ENCODE measurements at places on chromosomes 12 and 14.

DNA sequence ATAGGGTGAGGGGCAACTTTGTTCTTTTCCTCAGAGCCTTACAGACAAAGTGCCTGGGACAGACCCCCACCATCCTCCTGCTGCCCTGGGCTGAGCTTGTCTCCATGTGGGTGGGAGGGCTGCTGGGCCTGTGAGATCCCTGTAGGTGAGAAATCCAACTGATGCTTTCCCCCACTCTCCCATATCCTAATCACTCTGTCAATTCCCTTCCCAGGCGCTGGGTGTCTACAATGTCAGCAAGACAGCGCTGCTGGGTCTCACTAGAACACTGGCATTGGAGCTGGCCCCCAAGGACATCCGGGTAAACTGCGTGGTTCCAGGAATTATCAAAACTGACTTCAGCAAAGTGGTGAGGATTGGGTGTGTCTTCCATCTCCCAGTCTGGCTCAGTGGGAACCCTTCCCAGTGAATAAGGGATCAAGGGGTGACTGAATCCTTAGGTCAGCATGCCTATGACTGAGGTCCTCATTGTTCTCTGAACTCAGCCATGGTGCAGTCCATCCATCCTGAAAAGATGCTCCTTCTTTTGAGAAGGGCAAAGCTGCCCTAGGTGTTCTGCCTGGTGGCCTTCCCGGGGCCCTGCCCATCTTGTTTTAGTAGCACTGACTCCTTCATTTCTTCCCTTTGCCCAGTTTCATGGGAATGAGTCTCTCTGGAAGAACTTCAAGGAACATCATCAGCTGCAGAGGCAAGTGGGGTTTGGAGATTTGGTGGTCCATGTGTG is 8.2 kb downstream of the DHRS2 start:
- no peak for DNase-seq

GRCh38 chr12:49939707-49940106 is 10.8 kb upstream of the AQP2 start:
- no peak for DNase-seq

DNA sequence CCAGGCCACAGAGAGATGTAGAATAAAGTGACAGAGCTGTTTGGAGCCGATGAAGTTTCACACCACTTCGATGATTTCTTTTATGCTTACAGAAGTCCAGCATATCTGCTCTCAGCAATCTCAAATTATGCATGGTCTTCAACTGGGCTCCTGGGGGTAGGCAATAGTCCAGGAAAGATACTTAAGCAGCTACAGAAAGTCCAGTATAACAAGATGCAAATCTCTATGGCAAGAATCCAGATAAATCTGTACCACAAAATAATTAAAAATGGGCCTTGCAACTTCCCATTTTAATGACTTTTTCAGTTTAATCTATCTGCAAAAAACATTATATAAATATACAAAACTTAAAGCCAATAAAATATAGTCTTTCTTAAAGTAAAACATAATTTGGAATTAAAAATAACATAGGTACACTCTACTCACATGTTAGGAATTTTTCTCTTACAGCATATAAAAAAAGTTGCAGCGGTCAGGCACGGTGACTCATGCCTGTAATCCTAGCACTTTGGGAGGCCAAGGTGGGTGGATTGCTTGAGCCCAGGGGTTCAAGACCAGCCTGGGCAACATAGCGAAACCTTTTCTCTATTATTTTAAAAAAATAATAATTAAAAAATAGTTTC is 20.5 kb upstream of the RAD51AP1 start:
- DNase-seq: peak; percentile 85

- DNase-seq: peak; percentile 41
Observed at GRCh38 chr12:117236456-117237001, 46.3 kb upstream of the FBXO21 start.

DNA sequence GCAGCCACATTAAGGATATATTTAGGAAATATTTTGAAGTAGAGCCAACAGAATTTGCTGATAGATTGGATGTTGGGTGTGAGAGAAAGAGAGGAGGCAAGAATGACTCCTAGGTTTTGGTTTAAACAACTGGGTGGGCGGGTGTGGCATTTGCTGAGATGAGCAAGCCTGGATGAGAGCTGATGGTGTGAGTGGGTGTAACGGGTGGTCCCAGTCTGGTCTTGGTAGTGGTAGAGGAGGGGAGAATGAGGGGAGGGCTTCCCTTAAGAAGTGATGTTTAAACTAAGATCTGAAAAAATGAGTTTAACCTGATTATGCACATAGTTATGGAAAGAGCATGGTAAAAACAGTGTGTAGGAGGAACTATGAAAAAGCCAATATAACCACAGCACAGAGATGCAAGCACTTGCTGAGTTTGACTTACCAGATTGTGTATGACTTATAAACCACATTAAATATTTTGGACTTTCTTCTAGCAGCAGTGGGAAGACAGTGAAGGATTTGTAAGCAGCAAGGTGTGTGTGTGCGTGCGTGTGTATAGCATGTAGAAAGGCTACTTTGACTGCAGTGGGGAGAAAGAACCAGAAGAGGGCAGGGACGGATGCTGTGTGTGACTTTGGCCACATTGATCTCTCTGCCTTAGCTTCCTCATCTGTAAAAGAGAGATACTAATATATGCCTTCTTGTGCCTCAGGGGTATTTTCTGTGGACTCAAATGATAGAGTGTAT is 139.7 kb downstream of the PRIMA1 start:
- DNase-seq: no peak

GRCh38 chr12:105352052-105352451 is 21.6 kb downstream of the C12orf75 start:
- no peak for DNase-seq

DNA sequence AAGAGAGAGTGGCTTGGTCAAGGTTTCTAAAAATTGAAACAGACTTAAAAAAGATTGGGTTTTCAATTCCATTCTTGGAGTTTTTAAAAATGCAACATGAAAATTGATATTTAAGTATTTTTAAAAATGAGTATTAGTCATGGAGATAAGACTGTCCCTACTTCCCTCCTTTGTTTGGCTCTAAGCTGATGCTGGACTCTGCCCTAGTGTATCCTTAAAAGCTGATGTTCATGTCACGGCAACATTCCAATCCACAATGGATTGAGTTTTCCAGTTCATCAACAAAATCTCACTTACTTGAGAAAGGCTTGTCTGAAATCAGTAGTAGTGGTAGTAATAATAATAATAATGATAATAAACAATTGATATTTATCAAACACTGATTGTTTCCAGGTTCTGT is 119.0 kb upstream of the SLC38A2 start:
- DNase-seq: no peak
